ENCODE measurements at places on chromosomes 3 and 15. TPM values are rescaled to one million over a fixed set of nuclear protein-coding genes. Genes with fewer than 3 reads are reported as not detected.
A peak's percentile ranks its signal among the peaks of the same experiment; 100 is the strongest.

Gene RBP2
- not detected for total RNA-seq

DNA sequence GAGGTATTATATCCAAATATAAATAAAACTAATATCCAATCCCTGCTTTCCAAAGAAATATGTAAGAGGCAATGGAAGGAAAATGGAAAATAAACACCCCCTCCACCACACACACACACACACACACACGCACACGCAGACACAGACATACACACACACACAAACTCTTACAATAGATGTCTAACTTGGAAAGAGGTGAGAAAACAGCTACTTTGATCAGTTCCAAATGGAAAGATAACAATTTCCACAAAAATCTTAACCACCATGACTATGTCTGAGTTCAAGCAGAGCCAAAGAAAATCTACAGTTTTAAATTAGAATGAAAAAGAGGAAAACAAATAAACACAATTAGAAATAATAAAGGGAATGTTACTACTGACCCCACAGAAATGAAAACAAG is 285.3 kb upstream of the TGFBR2 start:
- DNase-seq: no peak

Gene EPB42
- not detected for total RNA-seq

Gene GRIP2
- not detected for total RNA-seq

Gene BNC1
- not detected for total RNA-seq

DNA sequence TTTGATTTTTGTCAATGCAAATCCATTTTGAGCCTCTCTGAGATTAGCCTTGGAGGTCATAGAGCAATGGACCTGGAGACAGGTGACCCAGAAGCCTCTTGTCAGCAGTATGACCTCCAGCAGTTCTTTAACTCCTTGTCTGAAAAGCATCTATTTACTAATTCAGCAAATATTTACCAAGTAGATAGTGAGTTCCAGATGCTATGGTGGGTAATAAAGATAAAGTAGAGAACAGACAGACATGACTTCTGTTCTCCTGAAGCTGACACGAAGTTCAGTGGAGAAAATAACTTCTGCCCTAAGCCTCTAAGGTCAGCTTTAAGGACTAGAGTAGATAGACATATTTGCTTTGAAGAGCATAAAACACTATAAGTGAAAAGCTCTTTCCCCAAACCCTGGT is 26.6 kb downstream of the SEMA6D start:
- no peak for DNase-seq

GRCh38 chr15:66238318-66238717 is 15.2 kb downstream of the MEGF11 start:
- no peak for DNase-seq

- DNase-seq: no peak
Observed at GRCh38 chr3:183262875-183263378, 9.9 kb downstream of the B3GNT5 start.

DNA sequence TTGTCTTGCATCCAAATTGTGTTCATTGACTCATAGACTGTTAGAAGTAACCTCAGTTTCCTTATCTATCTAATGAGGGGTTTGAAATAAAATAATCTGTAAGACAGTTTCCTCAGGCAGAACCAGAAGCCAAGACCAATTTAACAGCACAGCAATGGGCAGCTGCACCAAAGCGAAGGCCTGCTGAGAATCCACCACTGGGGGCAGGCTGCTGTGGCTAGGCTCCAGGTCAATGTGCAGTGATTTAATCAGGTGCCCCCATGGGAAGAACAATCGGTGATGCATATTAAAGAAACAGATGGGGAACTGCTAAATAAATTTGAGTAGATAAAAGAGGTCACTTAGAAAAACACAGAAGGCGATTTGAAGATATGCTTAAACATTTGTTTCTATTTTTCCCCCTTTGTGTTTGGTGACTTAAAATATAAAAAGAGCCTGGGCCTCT is 28.0 kb upstream of the TMOD3 start:
- DNase-seq: no peak

Gene KLF15
- 0.89 TPM for total RNA-seq

- DNase-seq: no peak
Observed at GRCh38 chr3:160667452-160667851, 9.5 kb upstream of the ARL14 start.

Gene VILL
- total RNA-seq: 14.2 TPM

DNA sequence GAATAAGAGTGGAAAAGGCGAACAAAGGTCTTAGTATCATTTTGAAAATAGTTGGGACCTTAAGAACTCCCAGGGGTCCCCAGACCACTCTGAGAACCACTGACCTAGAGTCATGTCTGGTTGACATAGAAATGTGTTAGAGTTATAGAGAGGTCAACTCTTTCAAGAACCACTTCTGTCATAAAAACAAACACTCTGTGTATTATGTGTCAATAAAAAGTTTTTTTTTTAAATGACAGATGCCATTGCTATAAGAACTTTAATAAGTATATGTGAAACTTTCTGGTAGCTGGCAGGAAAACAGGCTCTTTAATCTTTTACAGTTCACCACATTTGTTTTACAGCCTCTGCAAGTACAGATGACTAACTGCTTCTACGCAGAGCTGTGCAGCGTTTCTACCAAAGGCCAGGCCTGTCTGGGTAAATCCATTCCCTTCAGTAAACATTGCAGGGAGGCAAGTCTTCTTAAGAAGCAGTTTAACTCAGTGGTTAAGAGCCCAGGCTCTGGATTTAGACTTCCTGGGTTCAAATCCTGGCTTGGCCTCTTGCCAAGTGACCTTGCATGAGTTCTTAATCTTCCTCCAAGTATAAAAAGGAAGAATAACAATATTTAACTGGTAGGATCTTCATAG is 56.6 kb downstream of the RFTN1 start:
- DNase-seq: peak; percentile 47

Gene SIN3A
- 84.7 TPM for total RNA-seq

Gene GCNT3
- total RNA-seq: not detected

Gene RPS17
- 3,025 TPM for total RNA-seq

GRCh38 chr3:107978131-107979055 is 112.4 kb downstream of the CD47 start:
- DNase-seq: no peak

DNA sequence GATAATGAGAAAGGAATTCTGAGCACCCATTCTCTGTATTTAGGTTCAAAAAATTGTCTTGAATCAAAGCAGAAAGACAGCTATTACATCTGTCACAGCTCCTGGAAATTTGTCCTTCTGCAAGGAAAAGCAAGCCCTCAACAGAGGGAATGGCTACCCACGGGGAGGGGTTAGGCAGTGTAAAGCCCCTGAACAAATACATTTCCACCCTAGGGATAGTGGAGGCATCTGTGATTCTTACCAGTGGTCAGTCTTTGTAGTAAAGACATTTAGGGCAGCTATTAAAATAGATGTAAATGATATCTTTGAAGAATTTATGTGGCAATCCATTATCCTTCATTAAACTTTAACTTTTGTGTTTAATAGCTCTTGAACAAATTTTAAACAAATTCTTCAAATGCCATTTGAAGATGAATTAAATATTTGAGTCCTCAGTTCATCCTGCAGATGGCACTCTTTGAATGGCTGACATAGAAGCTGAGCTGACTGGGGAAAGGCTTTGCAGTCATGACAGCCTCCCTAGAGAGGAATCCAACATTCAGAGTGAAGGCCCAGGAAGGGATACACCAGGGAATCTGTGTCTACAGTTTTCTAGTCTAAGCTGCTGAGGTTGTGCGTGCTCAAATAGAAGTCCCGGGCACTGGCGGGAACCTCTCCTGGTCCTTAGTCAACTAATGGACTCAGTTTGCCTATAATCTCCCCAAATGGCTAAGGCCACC is 359.7 kb upstream of the ROPN1 start:
- DNase-seq: peak; percentile 5

- no peak for DNase-seq
Observed at GRCh38 chr3:149280671-149281349, 52.6 kb downstream of the TM4SF18 start.

DNA sequence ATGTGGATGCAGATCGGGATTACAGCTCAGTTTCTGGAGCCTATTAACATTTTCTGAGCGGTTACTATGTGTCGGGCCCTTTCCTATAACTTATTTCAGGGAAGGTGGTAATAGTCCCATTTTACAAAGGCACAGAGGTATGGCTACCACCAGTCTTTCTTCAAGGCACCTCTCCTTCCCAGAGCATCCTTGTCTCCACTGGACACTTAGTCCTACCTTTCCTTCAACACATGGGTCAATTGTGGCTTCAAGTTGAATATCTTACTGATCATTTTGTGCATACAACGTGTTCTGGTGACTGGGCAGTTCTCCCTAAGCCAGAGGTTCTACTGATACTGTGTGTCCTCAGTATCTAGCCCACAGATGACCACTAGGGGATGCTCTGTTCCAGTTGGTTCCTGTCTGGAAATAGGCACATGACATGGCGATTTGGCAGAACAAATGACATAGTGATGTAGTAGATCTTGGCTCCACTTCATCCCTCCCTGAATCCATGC is 60.7 kb upstream of the CMTM8 start:
- peak; percentile 82 for DNase-seq

DNA sequence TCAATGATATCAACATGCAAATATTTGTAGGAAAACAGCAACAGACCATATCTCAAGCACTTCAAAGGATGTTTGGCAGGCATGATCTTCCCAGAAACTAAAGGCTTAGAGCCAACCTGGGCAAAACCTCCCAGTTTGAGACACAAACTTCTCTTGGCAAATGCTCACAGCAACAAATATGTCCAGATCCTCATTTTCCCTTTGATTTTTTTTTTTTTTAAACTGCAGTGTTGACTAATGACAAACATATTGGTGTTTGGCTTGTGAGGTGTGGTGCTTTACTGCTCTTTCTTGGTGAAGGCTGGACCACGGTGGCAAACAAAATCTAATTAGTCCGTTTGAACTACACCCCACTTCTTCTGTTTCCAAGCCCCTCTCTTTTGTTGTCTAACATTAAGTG is 87.2 kb downstream of the EBLN2 start:
- no peak for DNase-seq

Gene CPEB1
- total RNA-seq: 0.10 TPM

GRCh38 chr3:24689353-24689752 is 194.7 kb upstream of the THRB start:
- no peak for DNase-seq

Gene CEMIP
- not detected for total RNA-seq

Gene GALNT15
- not detected for total RNA-seq

DNA sequence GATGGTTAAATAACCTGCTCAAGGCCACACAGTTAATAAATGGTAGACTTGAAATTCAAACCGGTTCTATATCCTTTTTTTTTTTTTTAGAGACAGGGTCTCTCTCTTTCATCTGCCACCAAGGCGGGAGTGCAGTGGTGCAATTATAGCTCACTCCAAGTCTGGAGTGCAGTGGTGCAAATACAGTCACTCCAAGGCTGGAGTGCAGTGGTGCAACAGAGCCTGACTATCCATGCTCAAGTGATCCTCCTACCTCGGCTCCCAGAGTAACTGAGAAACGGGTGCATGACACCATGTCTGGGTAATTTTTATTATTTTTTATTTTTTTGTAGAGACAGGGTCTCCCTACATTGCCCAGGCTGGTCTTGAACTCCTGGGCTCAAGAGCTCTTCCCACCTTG is 23.4 kb downstream of the DPP8 start:
- no peak for DNase-seq

- DNase-seq: no peak
Observed at GRCh38 chr3:4395448-4395847, 71.6 kb downstream of the SUMF1 start.

- no peak for DNase-seq
Observed at GRCh38 chr3:48851407-48851806, 3.7 kb upstream of the PRKAR2A start.

- DNase-seq: no peak
Observed at GRCh38 chr3:55725681-55726500, 238.8 kb upstream of the WNT5A start.

Gene ALG1L2
- total RNA-seq: not detected

- DNase-seq: peak; percentile 29
Observed at GRCh38 chr15:60557191-60557618, 78.3 kb upstream of the ICE2 start.

Gene CNTN3
- not detected for total RNA-seq

DNA sequence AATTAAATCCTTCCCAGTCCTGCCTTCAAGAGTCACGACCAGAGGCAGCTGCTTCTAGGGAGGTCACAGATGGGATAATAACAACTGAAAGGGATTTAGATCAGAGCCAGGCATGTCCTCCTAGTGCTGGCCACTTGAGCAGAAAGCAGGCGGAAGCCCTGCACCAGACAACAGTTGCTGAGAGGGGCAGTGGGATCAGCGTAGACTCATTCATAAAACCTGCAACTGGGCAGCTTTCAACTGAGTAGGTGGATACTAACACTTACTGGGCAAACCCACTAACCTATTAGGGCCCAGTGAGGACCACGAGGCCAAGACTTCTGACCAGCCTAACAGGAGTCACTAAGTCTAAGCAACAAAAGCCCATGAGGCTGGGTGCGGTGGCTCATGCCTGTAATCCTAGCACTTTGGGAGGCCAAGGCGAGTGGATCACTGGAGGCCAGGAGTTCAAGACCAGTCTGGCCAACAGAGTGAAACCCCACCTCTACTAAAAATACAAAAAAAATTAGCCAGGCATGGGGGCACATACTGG is 67.0 kb downstream of the DAPK2 start:
- DNase-seq: no peak

DNA sequence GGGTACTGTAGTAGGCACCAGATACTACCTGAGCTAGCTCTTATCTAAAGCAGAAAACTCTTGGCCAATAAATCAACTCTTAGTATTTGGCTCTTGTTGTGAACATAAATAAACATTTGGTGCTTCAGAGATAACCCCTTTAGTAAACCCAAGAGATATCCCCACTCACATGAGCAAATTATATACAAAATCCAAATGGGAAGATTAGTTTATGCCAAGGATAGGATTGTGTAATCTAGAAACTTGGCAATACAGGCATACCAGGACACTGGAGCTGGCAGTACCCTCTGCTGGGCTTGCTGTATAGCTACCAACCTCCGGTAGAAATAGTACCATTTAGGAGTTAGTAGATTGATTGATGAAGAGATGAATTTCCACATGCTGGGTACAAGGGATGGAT is 127.0 kb downstream of the LIPC start:
- DNase-seq: no peak

- DNase-seq: no peak
Observed at GRCh38 chr3:32819551-32820348, 2.0 kb downstream of the TRIM71 start.

Gene MESP1
- total RNA-seq: 6.6 TPM

- DNase-seq: no peak
Observed at GRCh38 chr15:71279757-71280141, 164.5 kb downstream of the THSD4 start.

DNA sequence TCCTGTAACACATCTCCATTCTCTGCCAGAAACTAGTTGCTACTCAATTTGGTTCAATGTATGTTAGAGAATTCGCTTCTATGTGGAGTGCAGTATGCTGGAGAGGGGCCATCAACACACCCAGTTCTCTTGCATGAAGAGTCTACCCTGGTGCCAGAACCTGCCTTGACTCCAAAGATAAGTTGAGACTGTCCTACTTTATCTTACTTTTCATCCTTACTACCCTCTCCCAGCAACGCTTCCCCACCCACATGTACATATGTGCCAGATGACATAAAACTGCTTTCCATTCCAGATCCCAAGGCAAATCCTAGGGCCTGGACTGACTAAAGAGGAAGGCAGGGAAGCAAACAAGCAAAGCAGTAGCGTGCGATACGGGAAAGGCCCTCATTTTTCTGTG is 442.6 kb upstream of the THRB start:
- DNase-seq: no peak

Data from activated naive CD4-positive, alpha-beta T cell treated with anti-CD3 and anti-CD28 coated beads for 36 hours (primary cell).